ENCODE measurements at places on chromosomes 3 and 15.

GRCh38 chr3:66386925-66387650, 113.7 kb downstream of the LRIG1 start:
- no peak for DNase-seq

- DNase-seq: no peak
Observed at GRCh38 chr3:45939341-45939771, 3.9 kb upstream of the CXCR6 start.

- DNase-seq: no peak
Observed at GRCh38 chr3:102599819-102600576, 165.2 kb downstream of the ZPLD1 start.

- no peak for DNase-seq
Observed at GRCh38 chr15:84891339-84891738, 6.9 kb downstream of the SLC28A1 start.

DNA sequence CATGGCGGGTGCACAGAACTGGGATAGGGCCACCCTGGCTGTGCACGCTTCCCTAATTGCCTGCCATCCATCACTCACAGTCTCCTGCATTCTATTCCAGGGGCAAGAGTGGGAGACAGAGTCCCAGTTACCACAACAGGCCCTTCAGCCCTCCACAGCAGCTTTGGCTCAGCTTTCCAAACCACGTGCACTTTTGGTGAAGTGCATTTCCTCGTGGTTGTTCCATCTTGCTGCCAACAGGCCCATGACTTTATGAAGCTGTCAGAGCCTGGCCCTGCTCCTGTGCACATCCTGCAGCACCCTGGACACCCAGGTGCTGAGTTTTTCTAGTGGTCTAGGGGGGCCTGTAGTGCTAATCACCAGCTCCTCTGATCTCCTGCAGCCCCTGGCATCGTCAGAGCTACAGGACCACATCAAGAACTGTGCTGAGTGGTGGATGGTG, 110.2 kb downstream of the ADCY5 start:
- no peak for DNase-seq

- no peak for DNase-seq
Observed at GRCh38 chr3:134376786-134377426, 2.7 kb upstream of the AMOTL2 start.

- peak; percentile 37 for DNase-seq
Observed at GRCh38 chr15:69893863-69894262, 203.9 kb downstream of the TLE3 start.

GRCh38 chr15:72338617-72339321, 18.8 kb upstream of the CELF6 start:
- DNase-seq: no peak

GRCh38 chr15:92306663-92307062, 87.0 kb upstream of the ST8SIA2 start:
- DNase-seq: peak; percentile 71

GRCh38 chr15:68510558-68510957, 68.2 kb upstream of the CORO2B start:
- no peak for DNase-seq

GRCh38 chr15:56325186-56325585, 40.0 kb upstream of the TEX9 start:
- DNase-seq: no peak

GRCh38 chr3:112639455-112640225, 1.3 kb downstream of the CCDC80 start:
- DNase-seq: no peak

DNA sequence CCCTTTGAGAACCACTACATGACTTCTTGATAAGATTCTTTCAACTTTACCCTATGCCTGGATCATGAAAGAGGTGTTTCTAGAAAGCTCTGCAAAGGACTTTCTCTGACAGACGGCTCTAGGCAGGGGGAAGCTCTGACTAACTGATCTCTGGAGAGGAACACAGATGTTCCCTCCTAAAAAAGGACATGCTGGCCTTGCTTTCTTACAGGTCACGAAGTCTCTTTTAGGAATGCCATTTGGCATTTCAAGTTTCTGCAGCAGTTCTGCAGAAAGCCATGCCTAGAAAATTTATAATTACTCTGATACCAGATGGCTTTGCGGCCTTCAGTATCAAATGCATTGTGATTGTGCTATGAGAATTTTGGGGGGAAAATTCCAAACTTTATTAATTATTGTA, 275.4 kb upstream of the CTDSPL start:
- DNase-seq: no peak

- DNase-seq: peak; percentile 88
Observed at GRCh38 chr15:42457445-42458442, 33.2 kb downstream of the ZNF106 start.

- no peak for DNase-seq
Observed at GRCh38 chr3:161100994-161101393, 4.2 kb downstream of the B3GALNT1 start.

- no peak for DNase-seq
Observed at GRCh38 chr3:124496061-124496460, 234.2 kb upstream of the UMPS start.
